ENCODE measurements at places on chromosomes 4 and X.

DNA sequence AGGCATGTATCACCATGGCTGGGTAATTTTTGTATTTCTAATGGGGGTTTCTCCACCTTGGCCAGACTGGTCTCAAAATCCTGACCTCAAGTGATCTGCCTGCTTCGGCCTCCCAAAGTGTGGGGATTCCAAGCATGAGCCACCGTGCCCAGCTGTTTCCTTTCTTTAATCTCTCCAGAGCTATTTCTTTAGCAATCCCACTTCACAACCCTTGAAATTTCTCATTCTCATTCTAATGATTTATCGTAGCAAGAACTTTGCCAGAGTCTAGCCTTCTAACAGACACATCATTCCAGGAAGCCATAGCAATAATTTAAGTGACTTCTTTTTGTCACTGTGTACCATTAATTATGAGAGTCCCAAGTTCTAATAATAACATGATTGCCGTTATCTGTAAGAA, 68.6 kb downstream of the RXFP1 start:
- DNase-seq, result no peak

GRCh38 chr4:182554736-182555135, 311.5 kb downstream of the TENM3 start:
- DNase-seq, result no peak

GRCh38 chrX:42385730-42386129, 392.2 kb downstream of the PPP1R2C start:
- no peak for DNase-seq

DNA sequence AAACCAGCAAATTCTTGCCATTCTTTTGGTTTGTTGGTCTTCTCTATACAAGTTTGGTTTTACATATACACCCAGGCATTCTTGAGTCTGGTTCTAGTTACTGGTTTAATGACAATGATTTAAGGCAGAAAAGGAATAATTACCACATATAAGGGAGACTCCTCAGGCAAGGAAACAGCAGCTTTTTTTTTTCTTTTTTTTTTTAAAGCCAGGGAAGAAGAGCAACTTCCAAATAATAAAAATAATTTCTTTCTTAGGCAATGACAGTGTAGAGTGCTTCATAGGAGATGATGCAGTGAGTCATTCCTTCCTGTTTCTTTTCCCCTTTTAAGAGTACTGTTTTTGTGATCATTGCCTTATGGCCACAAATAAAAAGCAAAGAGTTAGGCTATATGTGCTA, 289.7 kb downstream of the DKK2 start:
- no peak for DNase-seq

- no peak for DNase-seq
Observed at GRCh38 chr4:72770708-72771107, 201.7 kb upstream of the ADAMTS3 start.

GRCh38 chr4:20403290-20403689, 151.6 kb downstream of the SLIT2 start:
- DNase-seq, result no peak

- DNase-seq, result no peak
Observed at GRCh38 chr4:174099712-174100111, 183.8 kb downstream of the FBXO8 start.

- no peak for DNase-seq
Observed at GRCh38 chrX:115650449-115650848, 89.5 kb downstream of the PLS3 start.

- no peak for DNase-seq
Observed at GRCh38 chrX:118569676-118570075, 74.1 kb downstream of the DOCK11 start.

DNA sequence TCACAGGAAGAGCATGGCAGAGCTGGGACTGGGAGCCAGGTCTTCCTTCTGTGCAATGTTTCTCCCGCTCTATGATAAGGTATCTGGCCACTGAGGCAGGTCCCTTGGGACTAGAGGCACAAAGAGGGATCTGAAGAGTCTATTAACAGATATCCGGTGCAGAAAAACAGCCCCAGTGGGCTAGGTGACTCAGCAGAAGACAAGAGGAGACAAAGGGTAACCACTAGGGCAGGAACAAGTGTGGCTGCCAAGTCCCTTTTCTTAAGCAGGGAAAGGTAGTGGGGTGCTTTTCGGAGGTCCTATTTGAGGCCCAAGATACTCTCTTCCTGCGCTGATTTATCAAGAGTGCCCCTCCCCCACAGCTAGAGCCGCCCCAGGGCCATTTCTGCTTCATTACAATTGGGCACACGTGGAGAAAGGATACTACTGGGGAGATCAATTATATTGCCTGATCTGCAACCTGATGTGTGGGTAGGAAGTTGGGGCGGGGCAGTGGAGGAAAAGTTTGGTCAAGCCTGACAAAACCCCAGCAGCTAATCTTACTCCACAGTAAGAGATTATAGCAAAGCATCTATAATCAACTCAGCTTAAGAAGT, at the start of gene DGAT2L6:
DGAT2L6 (plus strand) TSS at position 546 of the 596 bp plus-strand sequence. CDS start 100 bp downstream, outside the sequence.
- no peak for DNase-seq

DNA sequence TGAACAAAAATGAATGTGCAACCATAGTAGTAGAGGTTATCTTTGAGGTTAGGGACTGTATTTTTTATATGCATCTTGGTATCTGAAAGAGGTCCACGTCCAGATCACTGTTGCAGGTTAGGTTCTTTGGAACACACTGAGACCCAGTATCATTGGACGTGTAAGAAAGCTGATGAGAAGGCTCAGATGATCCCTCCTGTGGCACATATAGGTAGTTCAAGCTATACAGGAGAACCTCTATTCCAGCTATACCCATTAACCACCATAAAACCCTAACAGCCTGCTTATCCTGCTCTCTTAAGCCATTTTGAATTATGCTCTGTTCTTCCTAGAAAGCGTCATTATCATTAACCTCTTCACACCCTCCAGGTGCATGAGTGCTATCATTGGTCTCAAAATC, 930.7 kb upstream of the HS3ST1 start:
- no peak for DNase-seq

- no peak for DNase-seq
Observed at GRCh38 chr4:172740434-172740833, 428.2 kb upstream of the GALNT7 start.

- DNase-seq, result no peak
Observed at GRCh38 chr4:78079726-78080430, 22.8 kb downstream of the FRAS1 start.

DNA sequence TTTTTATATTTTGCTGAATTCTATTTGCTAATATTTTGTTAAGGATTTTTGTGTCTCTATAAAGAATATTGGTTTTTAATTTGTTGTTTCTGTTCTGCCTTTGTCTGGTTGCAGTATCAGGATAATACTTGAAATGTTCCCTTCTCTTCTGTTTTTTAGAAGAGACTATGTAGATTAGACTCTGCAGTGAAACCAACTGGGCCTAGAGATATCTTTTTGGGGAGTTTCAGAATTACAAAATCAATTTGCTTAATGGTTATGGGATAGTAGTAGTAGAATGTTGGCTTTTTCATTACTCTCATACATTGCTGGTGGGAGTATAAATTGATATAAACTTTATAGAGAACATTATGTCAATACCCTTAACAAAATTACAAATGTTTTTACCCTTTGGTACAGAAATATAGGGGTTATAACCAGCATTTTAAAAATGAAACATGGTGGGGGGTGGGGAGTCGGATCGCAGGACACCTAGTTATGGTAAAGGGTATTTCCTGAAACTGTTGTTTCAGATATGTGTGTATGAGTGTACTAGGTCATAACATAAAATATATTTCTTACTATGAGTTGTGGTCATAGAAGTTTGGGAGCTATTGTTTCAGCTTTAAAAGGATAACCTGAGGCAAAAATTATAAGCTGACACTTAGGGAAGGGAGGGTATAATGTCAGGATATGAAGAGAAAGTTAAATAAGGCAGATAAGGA, 29.0 kb downstream of the CLOCK start:
- no peak for DNase-seq

GRCh38 chrX:12994321-12994720, 19.4 kb downstream of the TMSB4X start:
- no peak for DNase-seq

DNA sequence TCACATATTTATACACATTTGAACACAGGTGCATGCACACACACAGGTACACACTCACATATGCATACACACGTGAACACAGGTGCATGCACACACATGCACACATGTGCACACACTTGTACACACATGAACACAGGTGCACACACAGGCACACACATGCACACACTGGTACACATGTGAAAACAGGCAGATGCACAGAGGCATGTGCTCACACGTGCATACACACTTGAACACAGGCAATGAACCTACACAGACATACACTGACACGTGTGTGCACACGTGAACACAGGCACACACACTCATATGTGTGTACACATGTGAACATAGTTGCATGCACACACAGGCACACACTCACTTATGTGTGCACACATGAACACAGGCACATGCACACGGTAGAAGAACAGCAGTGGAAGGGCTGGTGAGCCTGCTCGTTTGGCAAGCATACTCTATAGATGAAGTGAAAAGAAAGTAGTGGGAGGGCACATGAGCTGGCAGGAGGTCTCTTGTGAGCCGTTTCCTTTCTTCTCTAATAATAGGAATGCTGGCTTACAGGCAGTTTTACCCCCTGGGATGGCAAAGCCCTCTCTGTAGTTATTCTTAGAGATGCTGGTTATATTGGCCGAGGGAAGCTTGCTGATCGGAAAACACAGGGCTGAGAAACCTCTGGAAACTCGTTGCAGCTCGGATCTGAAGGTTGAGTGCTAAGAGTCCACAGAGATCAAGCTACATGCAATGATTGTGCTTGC, 279.6 kb upstream of the CLNK start:
- no peak for DNase-seq

- DNase-seq, result no peak
Observed at GRCh38 chrX:120585702-120586101, 18.2 kb upstream of the MCTS1 start.

DNA sequence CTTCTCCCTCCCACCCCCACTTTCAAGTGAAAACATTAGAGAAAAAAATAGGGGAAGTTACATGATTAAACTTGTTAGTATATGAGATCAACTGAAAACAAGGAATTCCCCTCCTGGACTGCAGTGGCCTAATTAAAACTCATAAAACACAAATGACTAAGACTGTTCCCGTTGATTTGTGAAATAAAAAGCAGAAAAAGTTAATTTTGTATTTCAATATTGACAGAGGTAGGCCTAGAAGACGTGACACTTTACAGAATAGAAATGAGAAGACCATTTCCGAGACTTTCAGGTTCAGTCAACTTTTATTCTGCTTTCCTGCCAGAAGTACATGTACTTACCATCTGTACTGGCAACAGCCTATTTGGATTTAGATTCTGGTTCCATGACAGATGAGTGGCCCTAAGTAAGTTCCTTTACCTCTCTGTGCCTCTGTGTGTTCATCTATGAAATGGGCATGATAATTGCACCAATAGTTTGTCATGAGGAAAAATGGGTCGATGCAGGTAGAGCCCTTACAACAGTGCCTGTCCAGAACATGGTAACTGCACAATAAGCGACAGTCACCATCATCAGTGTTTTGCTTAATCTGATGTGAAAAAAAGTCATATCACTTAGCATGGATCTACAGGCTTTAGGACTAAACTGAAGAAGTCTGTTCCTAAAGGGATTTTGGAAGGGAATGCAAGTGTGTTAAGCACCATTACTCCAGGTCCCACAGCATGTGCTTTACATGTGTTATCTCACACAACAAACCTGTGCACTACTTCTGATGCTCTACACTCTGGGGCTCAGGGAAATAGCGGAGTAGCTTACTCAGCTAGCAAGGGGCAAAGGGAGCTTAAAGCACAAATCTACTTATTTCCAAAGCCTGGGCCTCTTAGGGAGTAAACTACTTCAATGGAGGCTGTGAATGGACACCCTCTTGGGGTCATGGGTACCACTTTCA, 562.3 kb upstream of the DIPK2B start:
- DNase-seq, result no peak

GRCh38 chr4:113760094-113760794, 1.3 kb downstream of the CAMK2D start:
- no peak for DNase-seq

DNA sequence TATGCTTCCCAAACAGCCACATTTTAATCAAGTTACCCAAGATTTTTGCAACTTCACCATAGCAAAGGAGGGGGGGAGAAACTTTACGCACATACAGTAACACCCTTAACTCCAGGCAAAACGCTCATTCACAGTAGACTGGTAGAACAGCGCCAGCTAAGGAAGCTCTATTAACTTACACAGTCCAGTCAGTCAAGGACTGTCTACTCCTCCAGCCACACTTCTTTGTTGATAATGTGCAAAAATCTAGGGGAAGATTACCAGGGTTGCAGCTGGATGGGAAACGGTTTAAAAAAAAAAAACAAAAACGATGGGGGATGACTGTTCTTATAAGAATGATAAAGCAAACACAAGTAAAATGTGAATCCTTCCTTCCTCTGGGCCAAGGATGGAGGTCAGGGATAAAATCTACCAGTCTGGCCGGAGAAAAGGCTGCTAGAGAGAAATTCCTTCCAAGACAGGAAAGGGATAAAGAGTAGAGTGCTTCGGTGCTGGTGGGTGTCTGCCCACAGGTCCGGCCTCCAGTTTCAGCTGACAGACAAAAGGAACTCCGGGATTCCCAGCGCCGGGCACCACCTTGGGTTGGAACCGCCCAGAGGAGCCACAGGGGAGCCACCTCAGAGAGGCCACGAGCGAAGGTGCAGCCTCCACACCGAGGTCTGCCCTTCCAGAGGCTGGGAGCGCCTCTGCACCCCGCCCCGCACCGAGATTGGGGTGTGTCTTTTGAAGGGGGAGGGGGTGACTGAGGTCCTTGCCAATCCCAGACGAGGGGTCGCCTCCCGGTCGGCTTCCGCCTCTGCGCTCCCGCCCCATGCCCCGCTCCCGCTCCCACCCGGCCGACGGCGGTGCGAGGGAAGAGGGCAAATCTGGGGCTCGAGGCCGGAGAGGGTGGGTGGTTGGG, 811 bp downstream of the ANKRD50 start:
- no peak for DNase-seq

- no peak for DNase-seq
Observed at GRCh38 chr4:158995040-158995439, 107.8 kb upstream of the RAPGEF2 start.

GRCh38 chr4:145870155-145871020, 68.2 kb downstream of the ZNF827 start:
- DNase-seq, result no peak

DNA sequence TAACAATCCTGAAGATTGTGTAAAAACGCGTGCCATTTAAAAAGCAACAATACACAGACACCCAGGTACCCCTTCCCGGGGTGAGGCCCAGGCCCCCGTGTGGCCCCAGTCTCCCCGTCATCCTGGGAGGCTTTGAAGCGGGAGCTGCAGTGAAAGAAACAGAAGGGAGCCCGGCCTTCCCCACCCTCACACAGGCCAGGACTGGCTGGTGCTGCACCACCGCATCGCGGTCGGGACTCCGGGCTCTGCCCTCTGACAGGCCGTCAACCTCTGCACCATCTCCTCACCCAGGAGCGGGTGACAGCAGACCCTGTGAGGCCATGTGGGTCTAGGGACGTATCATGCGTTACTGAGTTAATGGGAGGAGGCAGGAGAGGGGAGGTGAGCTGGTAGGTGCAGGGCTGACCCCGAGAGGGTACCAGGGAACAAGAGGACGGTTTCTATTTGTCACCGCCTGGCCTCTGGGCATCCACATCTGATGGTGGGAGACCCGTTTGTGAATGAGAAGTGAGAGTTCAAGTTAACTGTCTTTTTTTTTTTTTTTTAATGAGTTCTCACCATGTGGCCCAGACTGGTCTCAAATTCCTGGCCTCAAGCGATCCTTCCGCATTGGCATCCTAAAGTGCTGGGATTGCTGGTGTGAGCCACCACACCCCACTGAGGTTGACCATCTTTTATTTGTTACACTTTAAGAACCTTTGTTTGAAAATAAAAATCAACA, 27.3 kb downstream of the PIGG start:
- no peak for DNase-seq

Measured in stimulated activated CD8-positive, alpha-beta memory T cell treated with anti-CD3 and anti-CD28 coated beads, Interleukin-4, amount 100 ng/mL, for 1 hour (primary cell).